Left kidney (tissue), 8 donors: ENCODE measurements at places on chromosomes 1 and 21. TPM values are rescaled to one million over a fixed set of nuclear protein-coding genes. Genes with fewer than 3 reads are reported as not detected.

CLCA4 gene
- not detected for polyA plus RNA-seq

- DNase-seq = no peak
Observed at GRCh38 chr1:240612811-240613210, 856 bp upstream of the GREM2 start.

WDR47 gene
- polyA plus RNA-seq = 14.6 TPM

DNTTIP2 gene
- polyA plus RNA-seq = 78.9 TPM

- DNase-seq = peak; percentile 69
Observed at GRCh38 chr1:211515090-211516023, 23.4 kb upstream of the RD3 start.

- no peak for DNase-seq
Observed at GRCh38 chr1:169610108-169610507, 19.8 kb downstream of the SELP start.

- DNase-seq = no peak
Observed at GRCh38 chr1:213698092-213698702, 289.6 kb upstream of the PROX1 start.

DNA sequence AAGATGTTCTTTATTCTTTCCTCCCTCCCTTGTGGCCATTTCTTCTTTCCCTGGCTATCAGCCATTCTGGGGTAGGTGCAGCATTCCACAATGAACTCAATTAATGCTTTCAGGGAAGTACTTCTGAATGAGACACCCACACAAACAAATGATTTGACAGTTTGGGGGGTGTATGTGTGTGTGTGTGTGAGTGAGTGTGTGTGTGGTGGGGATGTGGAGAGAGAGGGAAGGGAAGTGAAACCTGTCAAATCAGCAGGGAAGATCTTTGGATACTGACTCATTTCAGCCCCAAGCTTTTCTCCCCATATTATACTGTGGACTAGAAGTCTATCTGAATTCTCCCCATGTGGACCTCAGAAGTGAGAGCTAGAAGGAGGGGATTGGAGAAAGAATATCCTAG lies 154.9 kb upstream of the CD34 start:
- no peak for DNase-seq

GRCh38 chr1:151822404-151822803 lies 9.2 kb downstream of the RORC start:
- no peak for DNase-seq

GRCh38 chr1:240965581-240966091 lies 353.7 kb upstream of the GREM2 start:
- DNase-seq = no peak

GRCh38 chr21:36904093-36904666 lies 62.3 kb downstream of the HLCS start:
- DNase-seq = no peak

GRCh38 chr1:84202126-84202525 lies 58.1 kb downstream of the PRKACB start:
- DNase-seq = no peak
